ENCODE measurements at places on chromosomes 1 and 21. TPM values are rescaled to one million over a fixed set of nuclear protein-coding genes. Genes with fewer than 3 reads are reported as not detected.

Gene COL6A2
- polyA plus RNA-seq = 492 TPM

DNA sequence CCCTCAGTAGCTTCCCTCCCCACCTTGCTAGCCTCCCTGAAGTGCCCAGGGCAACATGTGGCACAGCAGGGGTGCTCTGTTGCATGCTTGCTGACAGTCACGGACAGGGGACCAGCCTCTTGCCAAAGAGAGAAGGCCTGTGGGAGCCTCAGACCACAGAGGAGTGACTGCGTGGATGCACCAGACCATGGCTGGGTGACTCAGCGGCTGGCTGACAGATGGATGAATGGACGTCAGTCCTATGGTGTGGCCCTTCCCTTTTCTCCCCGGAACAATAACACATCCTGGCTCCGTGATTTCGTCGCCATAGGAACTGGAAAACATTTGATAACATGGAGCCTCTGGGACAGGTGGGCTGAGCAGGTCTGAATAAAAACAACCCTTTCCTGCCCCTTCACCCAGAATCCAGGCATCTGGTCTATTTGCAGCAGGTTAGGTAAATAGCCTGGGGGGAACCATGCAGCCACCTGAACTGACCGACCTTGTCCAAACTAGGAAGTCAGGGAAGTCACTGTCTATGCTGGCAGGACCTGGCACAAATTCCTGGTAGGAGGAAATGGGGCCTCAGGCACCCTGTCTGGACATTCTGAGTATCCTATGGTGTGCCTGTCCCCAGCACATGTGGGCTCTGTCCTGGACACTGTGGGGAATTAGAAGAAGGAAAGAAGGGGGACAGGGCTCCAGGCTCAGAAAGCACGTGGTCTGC lies 53.3 kb downstream of the NENF start:
- DNase-seq = no peak

DNA sequence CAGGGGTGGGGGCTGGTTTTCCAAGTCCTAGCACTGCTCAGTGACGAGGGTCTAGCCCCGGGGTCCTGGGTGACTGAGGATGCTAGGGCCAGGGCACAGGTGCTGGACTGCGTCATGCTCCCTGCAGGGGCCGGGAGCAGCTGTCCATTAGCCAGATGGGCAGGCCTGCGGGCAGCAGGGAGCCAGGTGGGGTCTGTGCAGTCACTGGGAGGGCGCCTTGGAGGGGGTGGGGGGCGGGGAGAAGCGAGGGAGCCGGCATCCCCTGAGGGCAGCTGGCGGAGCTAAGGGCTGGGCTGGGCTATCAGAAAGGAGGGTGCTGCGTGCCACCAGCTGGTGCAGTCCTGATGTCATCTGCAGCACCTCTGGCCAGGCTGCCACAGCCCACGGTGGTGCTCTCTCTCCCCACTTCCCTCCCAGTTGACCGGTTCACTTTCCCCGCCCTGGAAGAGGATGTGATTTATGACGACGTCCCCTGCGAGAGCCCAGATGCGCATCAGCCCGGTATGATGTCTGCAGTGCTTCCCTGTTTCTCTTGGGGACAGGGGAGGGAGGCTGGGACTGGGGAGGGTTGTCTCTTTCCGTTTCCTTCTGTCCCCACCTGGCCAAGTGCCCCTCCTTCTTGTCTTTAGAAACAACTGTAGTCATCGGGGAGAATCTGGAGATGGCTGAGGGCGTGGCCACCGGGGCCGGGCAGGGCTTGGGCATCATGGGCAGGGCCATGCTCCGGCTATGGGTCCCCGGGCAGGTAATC lies 63.8 kb downstream of the ARHGEF10L start:
- DNase-seq = no peak

- no peak for DNase-seq
These were observed 42.8 kb downstream of the SORT1 start for GRCh38 chr1:109354929-109355328.
